ENCODE measurements at places on chromosomes 7 and 10.

DNA sequence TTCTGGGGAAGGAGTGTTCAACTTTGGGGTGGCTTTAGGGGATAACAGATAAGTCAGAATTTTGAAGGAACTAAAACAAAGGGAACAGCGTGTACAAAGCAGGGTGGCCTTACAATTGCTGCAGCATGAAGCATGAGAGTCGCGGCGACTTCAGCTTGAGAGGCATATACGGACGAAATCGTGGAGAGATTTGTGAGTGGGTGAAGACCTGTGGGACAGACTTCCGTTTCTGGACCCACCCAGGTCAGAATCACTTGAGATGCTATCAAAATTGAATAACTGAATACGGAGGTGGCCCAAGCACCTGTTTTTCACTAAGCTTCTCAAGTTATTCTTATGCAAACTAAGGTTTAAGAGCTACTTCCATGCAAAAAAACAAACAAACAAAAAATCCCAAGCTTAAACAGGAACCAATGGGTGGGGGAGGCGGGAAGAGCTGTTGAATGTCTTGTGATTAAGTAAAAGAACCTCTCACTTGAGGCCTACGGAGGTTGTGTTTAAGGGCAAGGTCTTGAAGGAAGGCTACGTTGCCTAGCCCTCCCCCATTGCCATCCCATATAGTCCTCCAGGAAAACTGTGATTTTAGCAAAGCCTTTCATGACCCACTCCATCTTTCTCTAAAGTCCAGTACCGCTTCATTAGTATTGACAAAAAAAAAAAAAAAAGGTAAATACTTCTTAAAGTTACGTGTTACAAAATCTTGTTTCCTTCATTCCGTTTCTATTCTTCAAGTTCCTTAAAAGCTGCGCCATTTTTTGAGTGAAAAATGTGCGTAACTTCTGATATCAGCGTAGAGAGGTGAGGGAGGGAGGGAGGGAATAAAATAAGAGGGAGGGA is 1.3 kb upstream of the TRIM24 start:
- no peak for DNase-seq

GRCh38 chr10:26799342-26799741 is 61.4 kb downstream of the ABI1 start:
- no peak for DNase-seq

- DNase-seq: no peak
These were observed 171.2 kb downstream of the SGMS1 start for GRCh38 chr10:50452603-50453002.

- no peak for DNase-seq
These were observed 284.9 kb downstream of the OTUD1 start for GRCh38 chr10:23723796-23724195.

DNA sequence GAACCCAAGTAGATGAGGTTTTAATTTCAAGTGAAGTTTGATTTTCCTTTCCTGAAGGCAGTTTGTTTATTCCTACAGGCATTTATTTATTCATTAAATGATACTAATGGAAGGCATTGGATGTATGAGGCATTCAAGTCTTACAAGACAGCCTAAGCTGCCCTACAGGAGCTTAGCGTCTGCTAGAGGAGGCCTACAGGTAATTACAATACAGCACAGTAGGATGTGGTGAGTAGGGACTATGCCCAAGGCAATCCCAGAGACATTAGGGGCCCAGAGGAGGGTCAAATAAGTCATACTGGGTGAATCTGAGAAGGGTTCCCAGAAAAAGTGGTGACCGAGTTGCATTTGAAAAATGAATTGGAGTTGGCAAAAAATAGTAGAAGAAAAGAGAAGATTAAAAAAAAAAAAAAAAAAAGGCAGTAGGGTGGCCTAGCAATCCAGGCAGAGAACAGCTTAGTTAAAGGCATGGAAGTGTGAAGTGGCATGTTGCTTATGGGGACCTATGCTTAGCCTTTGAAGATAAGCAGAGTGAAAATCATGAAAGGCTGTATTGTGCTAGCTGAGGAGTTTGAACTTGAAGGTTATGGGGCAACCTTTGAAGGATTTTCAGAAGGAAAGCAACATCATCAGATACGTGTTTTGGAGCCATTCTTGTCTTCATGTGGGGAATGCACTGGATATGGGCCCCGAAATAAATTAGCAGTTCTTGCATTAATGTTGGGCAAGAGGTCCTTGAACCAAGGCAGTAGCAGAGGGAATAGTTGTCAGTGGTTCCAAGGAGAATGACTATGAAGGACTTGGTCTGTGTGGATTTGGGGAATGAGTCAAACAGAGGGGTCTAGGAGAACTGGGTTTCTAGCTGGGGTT is 65.5 kb downstream of the SNX10 start:
- DNase-seq: no peak

DNA sequence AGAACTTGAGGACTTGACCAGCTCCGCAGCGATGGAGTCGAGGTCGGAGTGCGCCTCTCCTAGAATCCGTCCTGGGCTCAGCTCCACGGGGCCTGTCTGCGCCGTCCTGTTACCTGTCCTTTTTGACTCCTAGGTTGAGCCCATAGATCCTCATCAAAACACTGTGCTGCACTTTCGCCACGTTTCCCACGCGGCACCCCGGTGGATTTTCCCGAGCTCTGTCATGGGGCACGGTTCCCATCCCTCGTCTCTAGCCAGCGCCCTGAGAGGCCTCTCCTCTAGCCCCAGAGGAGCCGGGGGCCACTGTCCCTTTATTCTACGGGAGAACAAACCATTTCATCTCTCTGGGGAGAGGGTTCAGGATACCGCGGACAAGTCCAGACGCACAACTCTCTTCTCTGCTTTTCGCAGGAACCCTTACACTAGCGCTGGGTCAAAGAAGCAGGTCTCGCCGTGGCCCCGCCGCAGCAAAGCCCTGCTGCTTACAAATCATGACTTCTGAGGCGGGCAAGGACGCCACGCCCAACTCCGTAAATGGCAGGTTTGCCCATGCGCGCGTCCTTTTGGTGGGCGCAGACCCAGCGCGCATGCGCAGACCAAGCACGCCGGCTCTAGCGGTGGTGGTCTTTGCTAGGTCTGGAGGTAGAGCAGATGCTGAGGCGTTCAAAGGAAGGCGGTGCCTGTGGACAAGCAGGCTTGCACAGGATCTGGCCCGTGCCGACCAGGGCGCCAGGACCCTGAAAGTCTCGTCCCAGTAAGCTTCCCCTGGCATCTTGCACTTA is 10.3 kb upstream of the ANKRD7 start:
- DNase-seq: peak; percentile 89

DNA sequence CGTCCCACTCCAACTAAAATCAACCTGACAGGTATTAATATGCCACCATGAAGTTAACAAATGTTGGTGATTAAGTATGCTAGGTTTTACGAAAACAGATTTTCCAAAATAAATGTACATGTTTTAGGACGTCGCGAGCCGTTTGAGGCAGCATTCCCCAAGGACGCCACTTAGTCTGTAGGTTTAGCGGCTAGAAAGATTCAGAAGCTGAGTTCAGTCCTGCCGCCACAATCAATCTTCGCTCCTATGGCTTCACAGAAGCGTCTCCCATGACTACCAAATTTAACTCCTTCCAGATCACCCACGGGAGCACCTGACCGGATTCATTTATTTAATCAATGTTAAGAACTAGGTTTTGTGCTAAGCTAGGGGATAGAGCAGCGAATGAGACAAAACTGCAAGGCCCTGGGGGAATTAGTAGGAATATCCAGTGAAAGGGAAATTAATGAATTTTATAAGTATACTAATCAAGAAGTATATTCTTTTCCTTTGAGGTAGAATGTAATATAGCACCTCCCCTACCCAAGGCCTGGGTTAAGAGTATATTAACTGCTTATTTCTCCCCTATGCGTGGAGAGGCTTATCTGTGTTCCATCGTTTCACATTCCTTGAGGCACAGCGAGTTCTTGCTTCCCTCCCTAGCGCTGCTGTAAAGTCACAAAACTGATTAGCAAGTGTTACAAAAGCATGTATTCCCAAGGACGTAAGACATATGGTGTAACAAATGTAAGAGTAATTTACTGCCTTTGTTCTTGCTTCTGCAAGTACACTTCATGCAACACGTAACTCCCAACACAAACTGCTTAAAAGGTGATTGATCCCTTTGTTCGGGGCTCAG is 994 bp upstream of the CYP51A1 start:
- peak; percentile 61 for DNase-seq

DNA sequence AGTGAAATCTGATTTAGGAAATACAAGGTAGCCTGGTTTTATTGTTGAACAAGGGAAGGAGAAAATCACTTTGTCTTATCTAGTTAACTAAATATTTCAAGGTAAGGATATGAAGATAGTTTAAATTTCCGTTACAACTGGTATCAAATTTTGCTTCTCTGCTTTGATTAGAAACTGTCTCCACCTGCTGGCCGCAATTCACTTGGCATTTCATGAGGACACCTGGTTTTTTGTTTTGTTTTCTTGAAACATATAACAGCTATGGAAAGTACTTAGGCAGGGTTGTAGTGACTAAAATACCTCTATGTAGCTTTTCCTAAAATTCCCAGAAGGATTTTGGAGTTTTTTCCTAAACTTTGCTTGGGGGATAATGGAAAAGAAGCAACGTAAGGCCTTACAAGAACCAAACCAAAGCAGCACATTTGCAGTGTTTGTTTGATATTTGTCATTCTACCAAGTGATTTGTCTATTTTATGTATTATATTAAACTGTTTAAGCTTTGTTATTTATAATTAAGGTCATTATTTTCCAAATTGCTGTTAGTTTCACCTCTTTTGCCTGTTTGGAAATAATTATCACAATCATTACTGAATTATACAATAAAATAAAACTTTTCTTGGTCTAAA is 73.6 kb downstream of the AHCYL2 start:
- peak; percentile 73 for DNase-seq

GRCh38 chr10:8075282-8076260 is 21.1 kb downstream of the GATA3 start:
- DNase-seq: no peak

DNA sequence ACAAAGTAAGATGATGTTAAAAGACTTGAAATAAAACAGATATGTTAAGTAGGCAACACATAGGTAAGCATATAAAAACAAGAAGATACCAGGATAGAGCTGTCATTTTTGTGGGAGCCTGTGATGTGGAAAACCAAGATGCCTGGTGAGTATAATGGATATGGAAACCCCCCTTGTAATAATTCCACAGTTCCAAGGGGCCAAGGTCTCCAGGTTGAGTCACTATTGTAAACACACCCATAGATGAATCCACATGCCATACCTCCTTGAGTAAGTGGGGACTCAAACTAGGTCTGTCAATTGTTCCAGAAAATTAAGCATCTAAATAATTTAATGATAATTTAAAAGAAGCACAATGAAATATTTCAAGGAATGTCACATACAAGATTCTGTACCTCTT is 15.9 kb downstream of the CAV1 start:
- no peak for DNase-seq

DNA sequence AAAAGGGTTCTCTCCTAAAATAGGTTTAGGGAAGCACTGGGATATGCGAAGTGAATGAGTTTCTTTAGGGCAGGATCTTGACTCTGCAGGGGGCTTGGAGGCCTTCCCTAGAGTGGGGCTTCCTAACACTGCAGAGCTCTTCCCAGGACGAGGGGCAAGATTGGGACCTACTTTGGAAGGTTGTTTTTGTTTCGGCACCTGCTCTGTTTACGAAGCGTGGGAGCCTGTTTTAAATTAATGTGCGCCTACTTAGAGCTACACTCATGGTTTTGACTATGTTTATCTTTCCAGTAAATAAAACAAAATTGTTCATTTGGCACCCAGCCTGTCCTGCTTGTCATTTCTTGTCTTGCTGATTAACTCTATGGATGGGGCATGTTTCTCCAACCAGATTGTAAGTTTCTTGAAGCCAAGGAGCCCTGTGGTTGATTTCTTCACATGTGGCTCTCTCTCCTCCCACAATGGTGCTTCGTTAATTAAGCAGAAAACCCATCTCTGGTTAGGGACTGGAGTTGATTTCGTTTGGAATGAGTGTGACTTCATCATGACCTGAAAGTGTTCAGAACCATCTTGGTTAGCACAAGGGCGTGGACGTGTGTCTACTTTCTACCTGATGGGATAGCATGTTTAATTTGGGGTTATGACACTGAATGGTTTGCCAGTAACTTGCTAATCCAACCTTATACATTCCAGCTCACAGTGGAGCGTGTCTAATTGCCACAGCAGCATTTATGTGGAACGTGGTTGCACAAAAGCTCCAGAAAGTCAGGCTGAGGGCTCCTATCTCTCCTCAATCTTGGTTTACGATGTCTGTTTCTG is 98.1 kb downstream of the TCF7L2 start:
- DNase-seq: no peak

DNA sequence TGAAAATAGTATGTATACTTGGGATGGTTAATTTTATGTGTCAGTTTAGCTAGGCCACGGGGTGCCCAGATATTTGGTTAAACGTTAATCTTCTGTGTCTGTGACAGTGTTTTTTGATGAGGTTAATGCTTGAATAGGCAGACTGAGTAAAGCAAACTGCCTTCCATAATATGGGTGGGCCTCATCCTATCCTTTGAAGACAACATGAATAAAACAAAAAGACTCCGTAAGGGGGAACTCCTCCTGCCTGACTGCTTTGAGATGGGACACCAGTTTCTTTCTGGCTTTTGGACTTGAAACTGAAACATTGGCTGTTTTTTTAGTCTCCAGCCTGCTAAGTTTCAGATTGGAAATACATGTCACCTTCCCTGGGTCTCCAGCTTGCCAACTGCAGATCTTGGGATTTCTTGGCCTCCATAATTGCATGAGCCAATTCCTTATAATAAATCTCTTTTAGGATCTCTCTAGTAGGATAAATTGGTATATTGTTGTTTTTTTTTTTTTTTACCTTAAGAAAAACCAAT is 59.9 kb upstream of the GLCCI1 start:
- DNase-seq: no peak

DNA sequence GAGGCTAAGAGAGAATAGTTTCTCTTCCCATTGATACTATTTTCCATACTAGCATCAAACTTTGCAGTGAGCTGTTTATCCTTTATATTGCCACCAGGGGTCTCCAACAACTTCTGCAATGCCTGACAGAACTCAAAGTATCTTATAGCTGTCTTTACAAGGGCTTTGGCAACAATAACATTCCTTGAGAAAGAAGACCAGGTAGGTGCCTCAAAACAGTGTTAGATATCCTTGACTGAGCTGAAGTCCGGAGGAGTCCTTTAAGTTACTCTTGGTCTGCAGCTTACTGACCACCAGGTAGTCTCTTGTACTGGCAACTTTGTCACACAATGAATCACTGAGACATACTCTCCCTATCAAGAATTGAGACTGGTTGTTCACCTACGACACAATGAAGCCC is 30.0 kb upstream of the TES start:
- peak; percentile 86 for DNase-seq

DNA sequence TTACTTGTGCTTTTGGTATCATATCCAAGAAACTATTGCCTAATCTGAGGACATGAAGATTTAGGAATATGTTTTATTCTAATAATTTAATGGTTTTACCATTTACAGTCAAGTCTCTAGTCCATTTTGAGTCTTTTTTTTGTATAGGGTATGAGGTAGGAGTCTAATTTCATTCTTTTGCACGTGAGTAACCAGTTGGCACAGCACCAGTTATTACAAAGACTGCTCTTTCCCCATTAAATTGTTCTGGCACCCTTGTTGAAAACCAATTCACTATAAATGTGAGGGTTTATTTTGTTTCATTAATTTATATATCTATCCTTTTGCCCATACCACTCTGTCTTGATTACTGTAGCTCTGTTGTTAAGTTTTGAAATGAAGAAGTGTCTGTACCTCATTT is 381.6 kb downstream of the SUGCT start:
- DNase-seq: no peak

- no peak for DNase-seq
These were observed 10.4 kb downstream of the C10orf105 start for GRCh38 chr10:71708897-71709882.

- DNase-seq: no peak
These were observed 198.1 kb downstream of the REEP3 start for GRCh38 chr10:63719226-63719856.

- DNase-seq: peak; percentile 63
These were observed 9.3 kb downstream of the TCAF1 start for GRCh38 chr7:143892527-143893300.
